ENCODE measurements at places on chromosomes 4 and X.

GRCh38 chr4:71217688-71218087 is 121.1 kb upstream of the SLC4A4 start:
- no peak for DNase-seq

GRCh38 chrX:54807524-54808108 is at the start of gene MAGED2:
Gene MAGED2 (plus strand): TSS chrX:54807745. CDS start chrX:54809332, 1,587 bp downstream.
- DNase-seq = peak; percentile 16

DNA sequence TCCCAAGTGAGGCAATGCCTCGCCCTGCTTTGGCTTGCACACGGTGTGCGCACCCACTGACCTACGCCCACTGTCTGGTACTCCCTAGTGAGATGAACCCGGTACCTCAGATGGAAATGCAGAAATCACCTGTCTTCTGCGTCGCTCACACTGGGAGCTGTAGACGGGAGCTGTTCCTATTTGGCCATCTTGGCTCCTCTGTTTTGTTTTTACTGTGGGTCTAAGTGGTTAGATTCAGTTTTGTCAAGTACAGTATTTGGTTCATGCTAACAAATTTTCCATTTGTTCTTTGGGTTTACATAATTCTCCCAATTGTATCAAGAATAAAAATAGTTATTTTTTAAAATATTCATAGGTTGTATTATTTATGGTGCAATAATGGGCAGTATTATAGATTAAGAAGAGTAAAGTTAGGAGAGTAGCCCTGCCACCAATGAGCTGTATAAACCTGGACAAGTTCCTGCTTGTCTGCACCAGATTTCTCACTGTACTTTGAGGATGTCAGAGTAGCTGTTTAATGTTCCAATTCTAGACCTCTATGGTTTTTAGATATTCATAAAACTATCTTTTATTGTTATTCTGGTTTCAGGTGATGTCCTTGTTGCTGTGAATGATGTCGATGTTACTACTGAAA is 23.4 kb downstream of the INTU start:
- no peak for DNase-seq

- DNase-seq = no peak
Measured at GRCh38 chr4:76108467-76109181, 34.1 kb downstream of the ART3 start.

GRCh38 chr4:39609454-39609931 is 29.2 kb downstream of the SMIM14 start:
- no peak for DNase-seq

- DNase-seq = peak; percentile 87
Measured at GRCh38 chrX:40945361-40945713, 139.9 kb upstream of the USP9X start.

GRCh38 chrX:100445593-100445992 is 35.5 kb upstream of the PCDH19 start:
- no peak for DNase-seq

GRCh38 chr4:155617296-155617695 is 49.4 kb upstream of the GUCY1A1 start:
- DNase-seq = peak; percentile 40
